Lung microvascular endothelial cell (primary cell): ENCODE measurements at places on chromosomes 16 and 17. TPM values are rescaled to one million over a fixed set of nuclear protein-coding genes. Genes with fewer than 3 reads are reported as not detected.

PRR29 gene
- 0.44 and 0.60 TPM in 2 replicates for total RNA-seq

FBXO39 gene
- total RNA-seq: 1.3 and 6.9 TPM in 2 replicates

DBF4B gene
- total RNA-seq: 1.6 and 2.2 TPM in 2 replicates

DRG2 gene
- total RNA-seq: 23.8 and 31.3 TPM in 2 replicates

TSPAN10 gene
- 0.22 and 0.99 TPM in 2 replicates for total RNA-seq

PPP1R27 gene
- not detected in 2 replicates for total RNA-seq

MYL11 gene
- not detected in 2 replicates for total RNA-seq

MEOX1 gene
- total RNA-seq: not detected in 2 replicates
